Activated CD4-positive, alpha-beta T cell treated with anti-CD3 and anti-CD28 coated beads for 36 hours (primary cell): ENCODE measurements at places on chromosomes 7 and 10. TPM values are rescaled to one million over a fixed set of nuclear protein-coding genes. Genes with fewer than 3 reads are reported as not detected.

FAM25A gene
- not detected for total RNA-seq

DNA sequence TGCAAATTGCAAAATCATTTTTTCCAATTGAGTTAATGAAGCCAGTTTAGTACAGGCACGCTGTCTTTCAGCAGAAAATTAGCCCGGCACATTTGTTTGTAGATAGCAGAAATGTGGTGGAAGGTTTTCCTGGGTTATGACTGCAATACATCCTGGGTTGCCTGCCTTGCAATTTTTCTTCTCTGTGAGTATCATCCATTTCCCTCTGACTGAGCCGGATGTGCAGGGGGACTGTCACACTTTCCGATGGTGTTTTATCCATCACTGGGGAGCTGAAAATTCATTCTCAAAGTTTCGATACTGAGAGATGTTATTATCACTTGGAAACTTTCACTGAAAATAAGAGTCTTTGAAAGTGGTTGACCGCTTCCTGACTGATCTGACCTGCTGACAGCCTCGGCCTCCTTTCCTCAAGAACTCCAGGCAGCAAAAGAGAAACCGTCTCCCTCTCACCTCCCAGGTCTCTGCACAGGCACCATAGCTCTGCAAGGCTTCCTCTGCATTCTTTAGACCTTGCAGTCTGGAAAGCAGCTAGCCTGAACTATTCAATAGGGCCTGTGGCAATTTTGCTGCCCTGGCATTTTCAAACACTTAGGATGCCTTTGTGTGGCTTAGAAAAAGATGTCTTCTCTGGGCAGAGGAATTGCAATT is 320.8 kb upstream of the NRP1 start:
- peak; percentile 12 for DNase-seq

GATA3 gene
- 30.2 TPM for total RNA-seq

DNA sequence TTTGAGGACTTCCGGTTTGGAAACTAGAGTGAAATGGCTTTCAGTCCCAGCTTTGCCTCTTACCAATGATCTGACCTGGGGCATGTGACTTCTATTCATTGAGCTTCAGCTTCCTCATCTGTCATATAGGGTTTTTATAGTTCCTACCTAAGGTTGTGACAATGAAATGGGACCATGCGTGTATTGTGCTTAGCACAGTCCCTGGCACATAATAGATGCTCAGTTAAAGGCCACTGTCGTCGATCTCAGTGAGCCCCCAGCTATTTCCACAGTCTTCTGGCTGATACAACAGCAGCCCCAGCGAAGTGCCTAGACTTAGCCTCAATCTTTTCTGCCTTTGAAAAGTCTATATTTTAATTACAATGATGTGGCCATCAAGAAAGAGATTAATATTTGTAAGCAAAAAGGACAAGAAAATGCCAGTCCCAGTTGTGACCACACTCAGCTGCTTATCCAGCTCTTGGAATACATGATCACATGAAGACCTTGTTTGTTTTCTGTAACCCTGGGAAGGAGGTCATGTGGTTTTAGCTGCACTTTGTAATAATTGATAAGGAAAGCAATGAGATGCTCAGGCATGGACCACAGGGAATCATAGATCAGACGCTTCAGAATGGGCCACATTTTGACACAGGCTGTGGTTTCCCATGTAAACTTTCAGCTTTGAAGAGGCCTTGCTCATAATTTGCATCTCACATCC is 44.6 kb downstream of the VWA2 start:
- DNase-seq, result no peak

JAKMIP3 gene
- total RNA-seq, result 0.34 TPM

DNA sequence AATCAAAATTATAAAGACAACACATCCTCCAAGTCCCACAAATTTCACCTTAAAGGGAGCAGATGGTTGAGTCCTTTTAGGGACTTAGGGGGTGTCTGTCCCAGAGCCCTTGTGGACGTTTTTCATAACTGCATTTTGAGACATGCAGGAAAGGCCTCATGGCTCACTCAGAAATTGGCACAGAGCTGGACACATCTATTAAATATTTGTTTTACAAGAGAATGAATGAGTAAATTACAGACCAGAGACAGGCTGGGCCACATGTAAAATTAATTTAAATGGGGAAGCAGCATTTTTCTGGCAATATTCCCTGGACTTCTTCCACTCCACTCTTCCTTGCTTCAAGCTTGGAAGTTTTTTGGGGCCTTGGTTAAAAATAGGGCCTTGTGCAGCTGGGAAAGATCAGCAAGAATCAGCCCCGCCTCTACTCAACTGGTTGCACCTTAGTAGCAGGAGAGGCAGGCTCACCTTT is 20.0 kb downstream of the LAMB1 start:
- no peak for DNase-seq

DNA sequence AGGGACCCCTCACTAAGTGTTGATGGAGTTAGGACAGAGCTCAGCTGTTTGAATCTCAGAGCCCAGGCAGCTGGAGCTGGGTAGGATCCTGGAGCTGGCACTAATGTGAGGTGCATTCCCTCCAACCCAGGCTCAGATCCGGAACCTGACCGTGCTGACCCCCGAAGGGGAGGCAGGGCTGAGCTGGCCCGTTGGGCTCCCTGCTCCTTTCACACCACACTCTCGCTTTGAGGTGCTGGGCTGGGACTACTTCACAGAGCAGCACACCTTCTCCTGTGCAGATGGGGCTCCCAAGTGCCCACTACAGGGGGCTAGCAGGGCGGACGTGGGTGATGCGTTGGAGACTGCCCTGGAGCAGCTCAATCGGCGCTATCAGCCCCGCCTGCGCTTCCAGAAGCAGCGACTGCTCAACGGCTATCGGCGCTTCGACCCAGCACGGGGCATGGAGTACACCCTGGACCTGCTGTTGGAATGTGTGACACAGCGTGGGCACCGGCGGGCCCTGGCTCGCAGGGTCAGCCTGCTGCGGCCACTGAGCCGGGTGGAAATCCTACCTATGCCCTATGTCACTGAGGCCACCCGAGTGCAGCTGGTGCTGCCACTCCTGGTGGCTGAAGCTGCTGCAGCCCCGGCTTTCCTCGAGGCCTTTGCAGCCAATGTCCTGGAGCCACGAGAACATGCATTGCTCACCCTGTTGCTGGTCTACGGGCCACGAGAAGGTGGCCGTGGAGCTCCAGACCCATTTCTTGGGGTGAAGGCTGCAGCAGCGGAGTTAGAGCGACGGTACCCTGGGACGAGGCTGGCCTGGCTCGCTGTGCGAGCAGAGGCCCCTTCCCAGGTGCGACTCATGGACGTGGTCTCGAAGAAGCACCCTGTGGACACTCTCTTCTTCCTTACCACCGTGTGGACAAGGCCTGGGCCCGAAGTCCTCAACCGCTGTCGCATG is 5.2 kb downstream of the CHPF2 start:
- no peak for DNase-seq

GRCh38 chr10:121702351-121703320 is 104.4 kb upstream of the FGFR2 start:
- DNase-seq, result no peak

DNA sequence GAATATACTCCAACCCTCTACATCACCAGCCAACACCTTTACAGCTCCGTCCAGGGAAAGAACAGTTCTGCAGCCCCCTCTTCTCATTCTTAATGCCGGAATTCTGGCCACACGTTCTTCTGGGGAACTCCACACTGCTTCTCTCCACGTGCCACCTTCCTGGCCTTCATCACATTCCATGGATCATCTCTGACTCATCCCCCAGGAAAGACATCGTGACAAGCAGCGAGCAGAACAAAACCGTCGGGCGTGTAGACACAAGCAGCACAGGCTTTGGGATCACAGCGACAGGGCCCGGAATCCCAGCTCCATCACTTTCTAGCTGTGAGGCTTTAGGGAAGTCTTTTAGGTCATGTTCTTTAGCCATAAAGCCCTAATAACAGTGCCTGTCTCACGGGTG is 590.3 kb upstream of the FOXK1 start:
- DNase-seq, result no peak

PRSS1 gene
- total RNA-seq, result not detected

DNA sequence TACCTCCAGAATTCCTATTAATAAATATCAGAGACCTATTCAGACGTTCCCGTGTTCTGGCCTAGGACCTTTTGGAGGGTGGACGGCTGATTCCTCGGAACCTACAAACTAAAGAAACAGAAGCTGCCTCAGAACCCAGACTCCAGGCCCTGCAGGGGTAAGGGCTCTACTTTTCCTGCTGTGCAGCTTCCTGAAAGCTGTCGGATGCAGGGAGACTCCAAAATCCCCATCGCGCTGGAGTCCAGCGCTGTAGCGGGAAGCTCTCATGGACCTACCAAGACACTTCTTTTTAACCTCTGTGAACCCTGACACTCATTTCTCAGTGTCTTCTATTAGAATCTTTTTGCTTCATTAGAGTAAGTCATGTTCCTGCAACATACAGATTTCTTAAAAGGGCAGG is 244.5 kb upstream of the PITRM1 start:
- no peak for DNase-seq
